ENCODE measurements at places on chromosomes 1 and 21.

DNA sequence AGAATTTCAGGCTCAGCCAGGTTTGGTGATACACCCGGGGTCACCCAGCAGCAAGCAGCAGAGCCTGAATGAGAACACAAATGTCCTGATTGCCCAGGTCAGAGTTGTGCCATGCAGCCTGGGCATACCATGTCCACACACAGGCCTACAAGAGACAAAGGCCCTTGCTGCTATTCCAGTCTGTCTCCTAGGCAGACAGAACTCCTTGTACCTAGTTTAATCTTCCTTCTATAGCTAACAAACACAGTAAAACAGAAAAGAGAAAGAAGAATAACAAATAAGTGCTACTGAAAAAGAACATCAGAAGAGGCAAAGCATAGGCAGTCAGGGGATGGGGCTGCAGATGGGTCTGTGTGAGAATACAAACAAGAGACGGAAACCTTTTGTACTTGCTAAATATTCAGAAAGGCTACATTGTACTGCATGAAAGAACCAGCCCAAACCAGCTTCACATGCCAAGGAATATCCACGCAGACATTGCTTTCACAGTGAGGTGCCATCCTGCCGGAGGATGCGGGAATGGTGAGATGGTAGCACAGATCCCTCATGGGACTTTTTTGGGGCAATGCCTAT is 401.7 kb downstream of the OMA1 start:
- DNase-seq, result no peak

DNA sequence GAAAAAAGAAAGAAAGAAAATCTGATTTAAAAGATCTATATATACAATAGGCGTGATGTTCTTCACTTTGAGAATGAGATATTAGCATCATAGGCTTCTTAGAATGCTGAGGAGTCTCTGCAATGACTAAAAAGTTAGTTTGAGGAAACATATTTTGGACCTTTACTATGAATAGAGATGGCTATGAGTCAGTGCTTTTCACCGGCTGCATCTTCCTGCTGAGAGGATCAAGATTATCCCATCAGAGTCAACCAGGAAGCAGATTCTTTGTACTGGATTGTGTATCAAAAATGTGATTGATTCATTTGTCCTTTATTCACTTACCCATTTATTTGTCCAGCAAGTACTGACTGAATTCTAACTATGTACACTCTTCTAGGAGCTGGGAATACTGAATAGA is 144.2 kb downstream of the KCNK2 start:
- DNase-seq, result no peak

DNA sequence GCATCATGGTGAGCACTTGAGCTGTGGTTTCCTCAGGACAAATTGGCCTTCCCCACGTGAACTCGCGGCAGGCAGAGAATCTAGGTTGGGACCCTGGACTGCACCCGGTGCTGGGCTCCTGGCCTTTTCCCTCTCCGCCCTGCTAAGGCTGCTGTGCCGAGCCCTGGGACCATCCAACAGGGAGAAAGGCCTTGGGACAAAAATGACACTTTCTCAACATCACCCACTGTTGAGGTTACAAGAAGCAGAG is 9.2 kb upstream of the UMODL1 start:
- no peak for DNase-seq

DNA sequence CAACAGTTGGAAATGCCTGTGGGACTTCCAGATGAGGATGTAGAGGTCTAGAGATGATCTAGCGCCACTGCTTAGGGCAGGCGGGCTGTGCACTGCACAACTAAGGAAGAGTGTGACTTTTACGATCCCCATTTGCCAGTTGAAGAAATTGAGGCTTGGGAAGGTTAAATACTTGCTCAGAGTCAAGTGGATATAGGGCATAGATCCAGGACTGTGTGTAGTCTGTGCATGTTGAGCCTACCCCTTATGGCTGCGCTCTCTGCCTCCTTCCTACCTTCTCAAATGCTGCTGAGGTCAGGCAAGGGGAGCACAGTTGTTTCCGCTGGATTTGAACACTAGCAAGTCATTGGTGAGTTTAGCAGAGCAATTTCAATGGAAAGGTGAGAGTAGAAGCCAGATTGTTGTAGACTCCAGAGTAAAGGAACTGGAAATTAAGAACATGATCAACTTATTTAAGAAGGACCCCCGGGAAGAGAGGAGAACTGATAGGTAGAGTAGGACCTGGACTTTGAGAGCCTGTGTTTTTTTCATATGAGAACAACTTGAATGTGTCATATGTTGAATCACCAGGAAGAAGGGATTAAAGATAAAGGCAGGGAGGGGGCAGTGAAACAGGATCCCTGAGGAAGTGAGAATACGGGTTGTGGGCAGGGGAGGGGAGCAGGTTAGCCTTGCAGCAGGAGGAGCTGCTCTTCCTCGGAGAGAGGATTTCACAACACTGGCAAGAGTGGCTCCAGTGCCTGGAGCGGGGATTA is 2.7 kb downstream of the CAPN2 start:
- DNase-seq, result no peak

DNA sequence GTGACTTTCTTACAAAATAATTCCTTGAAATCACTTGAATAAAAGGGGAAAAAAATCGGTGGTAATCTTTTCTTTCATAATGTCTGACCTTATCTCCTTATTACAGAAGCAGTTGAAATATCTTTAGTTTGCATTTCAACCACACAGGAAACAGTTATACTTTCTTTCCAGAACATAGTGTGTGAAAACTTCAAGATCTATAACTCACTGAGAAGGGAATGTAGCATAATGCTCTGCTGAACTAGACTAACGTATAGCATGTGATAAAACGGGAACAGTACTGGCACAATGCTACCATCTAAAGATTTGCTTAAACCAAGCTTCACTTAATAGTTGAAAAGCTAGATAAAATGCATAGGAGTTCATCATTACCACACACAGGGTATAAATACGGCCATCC is 45.0 kb downstream of the VAV3 start:
- DNase-seq, result no peak

- no peak for DNase-seq
These were observed 30.5 kb downstream of the KRTAP10-1 start for GRCh38 chr21:44509539-44509938.

DNA sequence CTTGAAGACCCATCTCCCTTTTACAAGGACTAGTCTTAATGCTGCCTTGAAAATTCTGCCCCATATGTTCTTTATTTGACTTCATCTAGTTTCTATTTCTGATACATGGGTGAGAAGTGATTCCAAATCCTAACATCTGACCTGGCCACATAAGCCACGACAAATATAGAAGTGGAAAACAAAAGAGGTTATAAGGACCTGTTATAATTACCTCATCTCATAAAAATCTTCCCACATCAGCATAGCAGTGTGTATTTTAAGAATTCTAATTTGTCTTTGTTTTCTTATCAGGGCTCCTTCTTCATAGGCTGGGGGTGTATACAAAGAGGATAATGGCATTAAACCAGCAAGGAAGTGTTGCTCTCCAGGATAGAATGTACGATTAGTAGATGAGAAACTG is 1007.4 kb downstream of the TTLL7 start:
- no peak for DNase-seq

- no peak for DNase-seq
These were observed 164.8 kb downstream of the PRDM2 start for GRCh38 chr1:13864760-13865159.

GRCh38 chr1:244272471-244273261 is 179.0 kb downstream of the ADSS2 start:
- DNase-seq, result peak; percentile 43

DNA sequence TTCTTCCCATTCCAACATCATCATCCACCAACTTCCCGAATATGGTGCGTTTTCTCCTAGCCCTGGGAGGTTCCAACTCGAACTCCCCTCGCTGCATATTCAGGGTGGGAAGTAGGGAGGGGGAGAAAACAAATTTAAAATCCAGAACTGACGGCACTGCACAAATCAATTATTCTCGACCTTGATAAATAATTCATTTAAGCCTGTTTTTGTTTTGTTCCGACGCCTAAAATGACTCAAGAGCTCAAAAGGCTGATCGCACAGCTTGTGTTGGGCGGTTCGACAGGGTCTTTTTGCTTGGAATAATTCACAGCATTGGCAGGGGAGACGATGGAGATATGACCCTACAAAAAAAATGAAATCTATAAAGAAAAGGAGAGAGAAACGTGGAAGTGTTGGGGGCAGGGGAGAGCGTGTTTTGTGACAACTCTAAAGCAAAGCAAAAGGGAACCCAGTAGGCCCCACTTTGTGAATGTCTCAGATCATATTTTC is 3.1 kb upstream of the BARHL2 start:
- no peak for DNase-seq

GRCh38 chr1:56973923-56974742 is 8.3 kb upstream of the C8B start:
- no peak for DNase-seq

DNA sequence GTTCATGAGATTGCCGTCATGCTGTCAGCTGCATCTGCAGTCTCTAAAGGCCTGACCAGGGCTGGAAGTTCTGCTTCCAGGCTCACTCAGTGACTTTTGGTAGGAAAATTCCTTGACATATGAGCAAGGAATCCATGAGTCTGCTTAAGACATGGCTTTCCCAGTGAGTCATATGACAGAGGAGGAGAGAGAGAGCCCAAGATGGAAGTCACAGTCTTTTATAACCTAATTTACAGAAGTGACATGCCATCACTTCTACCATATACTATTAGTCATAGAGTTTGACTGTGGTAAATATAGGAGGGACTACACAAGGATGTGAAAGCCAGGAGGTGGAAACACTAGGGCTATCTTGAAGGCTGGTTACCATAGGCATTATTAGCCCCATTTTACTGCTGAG is 115.2 kb downstream of the ROR1 start:
- DNase-seq, result no peak

GRCh38 chr21:16492892-16493291 is 763.1 kb downstream of the USP25 start:
- no peak for DNase-seq

GRCh38 chr1:91803847-91804545 is 82.0 kb downstream of the TGFBR3 start:
- DNase-seq, result peak; percentile 28

GRCh38 chr21:45010860-45011259 is 63.5 kb upstream of the ADARB1 start:
- DNase-seq, result no peak

- DNase-seq, result no peak
These were observed 50.5 kb upstream of the GPR52 start for GRCh38 chr1:174397261-174397660.

- DNase-seq, result peak; percentile 88
These were observed 1.7 kb downstream of the RCC2 start for GRCh38 chr1:17437580-17438317.
